DMS79 treated with DMSO at 0.1 percent for 48 hours (cell line): ENCODE measurements at places on chromosomes 13 and 19.

- peak; percentile 63 for DNase-seq
These were observed at the start of gene SYT3 for GRCh38 chr19:50639121-50640112. Gene SYT3, minus strand, starts transcription at chr19:50639881. Its CDS starts 2,470 bp downstream, at chr19:50637411.

DNA sequence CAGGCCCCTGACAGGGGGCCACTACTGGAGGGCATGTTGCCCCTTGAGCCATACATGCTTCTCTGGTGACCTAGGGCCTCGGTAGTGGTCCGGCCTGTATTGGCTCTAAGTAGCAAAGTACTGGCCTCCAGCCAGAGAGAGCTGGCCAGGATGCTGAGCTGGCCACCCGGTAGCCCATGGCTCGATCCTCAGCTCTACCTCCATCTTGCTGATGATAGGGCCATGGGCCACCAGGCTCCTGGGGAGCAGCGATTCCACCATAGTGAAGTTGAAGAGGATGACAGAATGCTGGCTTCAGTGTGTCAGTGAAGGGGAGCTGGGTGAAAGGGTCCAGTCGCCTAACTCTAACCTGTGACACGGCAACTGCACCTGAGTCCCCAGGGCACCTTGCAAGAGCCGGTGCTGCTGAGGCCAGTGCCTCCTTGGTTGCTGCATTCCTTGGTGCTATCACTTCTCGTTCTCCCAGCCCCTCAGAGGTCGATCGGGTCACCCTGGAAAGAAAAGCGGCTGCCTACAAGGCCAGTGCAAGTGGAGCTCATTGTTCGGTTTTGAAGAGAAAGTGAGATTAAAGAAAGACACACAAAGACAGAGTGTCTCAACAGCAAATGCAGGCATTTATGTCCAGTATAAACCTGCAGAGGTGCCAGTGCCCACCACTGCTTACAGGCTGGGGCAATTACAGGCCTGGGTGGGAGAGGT is 5.0 kb downstream of the FPR3 start:
- no peak for DNase-seq

GRCh38 chr13:44048326-44048725 is 168.6 kb downstream of the LACC1 start:
- no peak for DNase-seq

DNA sequence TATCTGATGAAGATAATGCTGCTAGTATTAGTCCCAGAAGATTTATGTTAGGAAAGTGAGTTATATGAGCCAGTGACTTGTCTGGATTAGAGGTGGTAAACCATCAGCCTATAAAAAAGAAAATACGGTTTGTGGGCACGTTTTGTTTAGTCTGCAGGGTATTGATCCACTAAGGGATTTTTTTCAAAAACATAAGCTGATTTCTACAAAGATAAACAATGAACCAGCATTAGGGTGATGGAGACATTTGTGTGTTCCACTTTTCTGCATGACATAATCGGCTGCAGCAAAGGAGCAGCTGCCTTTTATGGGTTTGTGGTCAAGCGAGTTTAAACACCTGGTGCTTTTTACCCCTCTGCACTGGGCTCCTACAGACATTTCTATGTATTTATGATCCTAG is 836.4 kb upstream of the GPC6 start:
- peak; percentile 56 for DNase-seq

DNA sequence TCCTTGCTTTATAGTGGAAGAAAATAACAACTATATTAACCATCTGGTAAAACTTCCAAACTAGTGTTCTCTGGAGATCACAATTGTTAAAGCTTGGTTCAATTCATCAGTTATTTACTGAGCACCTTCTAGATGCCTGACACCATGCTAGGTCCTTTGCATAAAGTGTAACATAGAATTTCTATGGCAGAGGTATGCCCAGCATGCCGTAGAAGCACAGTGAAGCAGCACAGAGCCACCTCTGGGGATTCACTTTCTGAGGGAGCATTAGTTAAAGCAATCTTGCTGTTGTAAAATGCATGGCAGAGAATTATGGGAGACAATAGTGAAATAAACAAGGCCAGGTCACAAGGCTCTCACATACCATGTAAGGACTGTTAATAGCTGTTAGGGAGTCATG is 75.2 kb downstream of the LRRC63 start:
- no peak for DNase-seq

DNA sequence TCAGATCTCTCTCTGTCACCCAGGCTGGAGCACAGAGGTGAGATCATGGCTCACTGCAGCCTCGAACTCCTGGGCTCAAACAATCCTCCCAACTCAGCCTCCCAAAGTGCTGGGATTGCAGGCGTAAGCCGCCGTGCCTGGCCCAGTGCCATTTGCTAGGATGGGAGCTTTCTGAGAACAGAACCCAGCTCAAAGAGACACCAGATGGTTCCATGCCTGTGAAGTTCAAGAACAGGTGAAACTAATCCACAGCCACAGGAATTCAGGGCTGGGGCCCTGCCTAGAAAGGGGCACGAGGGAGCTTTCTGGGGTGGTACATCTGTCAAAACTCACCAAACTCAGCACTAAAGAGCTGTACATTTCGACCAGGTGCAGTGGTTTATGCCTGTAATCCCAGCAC is 4.2 kb downstream of the SLC7A9 start:
- DNase-seq = no peak

DNA sequence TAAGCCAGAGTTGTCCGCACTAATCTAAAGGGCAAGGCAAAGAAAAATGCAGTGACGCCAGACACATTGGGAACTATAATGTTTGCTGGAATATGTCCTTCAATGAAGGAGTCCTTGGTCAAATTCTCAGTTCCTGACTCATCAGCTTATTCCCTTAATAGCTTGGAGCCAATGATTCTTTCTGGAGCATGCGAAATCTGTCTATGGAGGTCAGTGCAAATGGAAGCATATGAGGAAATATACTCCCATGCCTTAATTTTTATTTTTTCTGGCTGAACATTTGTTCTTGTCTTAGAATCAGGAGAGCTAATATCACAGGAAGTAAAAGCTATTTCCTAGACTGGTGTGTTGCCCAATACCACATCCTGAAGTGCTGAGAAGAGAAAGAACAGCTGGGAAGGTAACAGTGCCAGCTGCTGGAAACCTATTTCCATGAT is 289.8 kb upstream of the SPRY2 start:
- DNase-seq = no peak
